ENCODE measurements at places on chromosomes 1 and 21. TPM values are rescaled to one million over a fixed set of nuclear protein-coding genes. Genes with fewer than 3 reads are reported as not detected.

GRCh38 chr1:181044449-181044966 is 10.7 kb downstream of the MR1 start:
- peak; percentile 99 for DNase-seq
- peaks cover 30% of the 10 kb centered on the region for H3K36me3 ChIP-seq
- H3K4me3 ChIP-seq: peak overlapping the region; percentile 58
- peak overlapping the region; percentile 88 for H3K27ac ChIP-seq
- no peaks in the 10 kb centered on the region for H3K27me3 ChIP-seq

- H3K4me1 ChIP-seq: peaks cover 39% of the 10 kb centered on the region
- peak overlapping the region; percentile 80 for H3K4me3 ChIP-seq
- no peak for DNase-seq
- H3K27me3 ChIP-seq: no peaks in the 10 kb centered on the region
- peak overlapping the region; percentile 89 for H3K27ac ChIP-seq
Measured at GRCh38 chr21:44872649-44873355, 688 bp downstream of the PTTG1IP start.

Gene HES3
- total RNA-seq: not detected

- H3K4me3 ChIP-seq: peak overlapping the region; percentile 25
- peaks cover 6% of the 10 kb centered on the region for H3K4me1 ChIP-seq
- H3K27ac ChIP-seq: peak overlapping the region; percentile 61
- H3K36me3 ChIP-seq: no peaks in the 10 kb centered on the region
- no peak for DNase-seq
- no peaks in the 10 kb centered on the region for H3K27me3 ChIP-seq
Measured at GRCh38 chr1:98054367-98054701, 133.5 kb upstream of the DPYD start.

DNA sequence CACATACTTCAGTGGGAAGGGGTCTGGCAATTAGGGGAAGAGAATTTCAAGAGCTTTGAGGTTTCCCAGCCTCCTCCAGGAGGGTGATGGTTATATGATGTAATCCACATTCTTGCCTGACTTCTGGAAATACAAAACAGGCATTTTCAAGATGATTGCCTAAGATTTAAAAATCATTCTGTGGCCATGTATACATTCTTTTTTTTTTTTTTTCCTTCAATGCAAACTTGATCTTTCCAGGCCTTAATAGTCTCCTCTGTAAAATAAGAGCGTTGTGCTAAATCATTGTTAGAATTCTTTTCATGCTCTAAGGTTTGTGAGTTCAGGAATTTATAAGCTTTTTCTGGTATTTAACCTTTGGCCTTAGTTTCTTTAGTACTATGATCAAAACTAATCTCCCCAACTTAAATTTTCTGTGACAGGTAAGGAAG is 192.3 kb upstream of the HMCN1 start:
- no peaks in the 10 kb centered on the region for H3K36me3 ChIP-seq
- no peak overlapping the region for H3K4me3 ChIP-seq
- H3K4me1 ChIP-seq: no peaks in the 10 kb centered on the region
- no peak overlapping the region for H3K27ac ChIP-seq
- DNase-seq: no peak

Gene KRTAP12-2
- not detected for total RNA-seq

DNA sequence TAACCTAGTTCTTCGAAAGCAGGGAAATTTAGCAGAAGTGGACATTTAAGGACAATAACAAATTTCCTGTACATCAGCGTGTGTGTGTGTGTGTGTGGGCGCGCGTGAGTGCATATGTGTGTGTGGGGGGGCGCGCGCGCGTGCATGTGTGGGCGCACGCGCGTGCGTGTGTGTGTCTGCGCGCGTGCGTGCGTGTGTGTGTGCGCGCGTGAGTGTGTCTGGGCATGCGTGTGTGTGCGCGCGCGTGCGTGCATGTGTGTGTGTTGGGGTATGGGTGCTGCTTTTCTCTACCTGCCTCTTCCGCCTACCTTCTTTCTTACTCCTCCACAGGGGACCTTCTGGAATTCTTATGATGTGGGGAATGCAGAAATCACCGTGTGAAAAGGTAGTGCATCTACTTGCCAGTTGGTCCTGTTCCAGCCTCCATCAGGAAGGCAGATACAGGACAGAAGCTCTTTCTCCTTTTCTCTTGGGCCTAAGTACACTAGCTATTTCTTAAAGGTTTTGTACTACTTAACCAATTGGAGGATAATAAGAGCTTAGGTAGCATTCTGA is 165.4 kb upstream of the KCNK2 start:
- no peak overlapping the region for H3K27ac ChIP-seq
- H3K36me3 ChIP-seq: no peaks in the 10 kb centered on the region
- no peak overlapping the region for H3K4me3 ChIP-seq
- H3K27me3 ChIP-seq: no peaks in the 10 kb centered on the region

- H3K27ac ChIP-seq: no peak overlapping the region
- no peak for DNase-seq
- H3K36me3 ChIP-seq: peaks cover 6% of the 10 kb centered on the region
- H3K4me1 ChIP-seq: peaks cover 6% of the 10 kb centered on the region
Measured at GRCh38 chr1:9717193-9718005, 65.9 kb downstream of the PIK3CD start.

DNA sequence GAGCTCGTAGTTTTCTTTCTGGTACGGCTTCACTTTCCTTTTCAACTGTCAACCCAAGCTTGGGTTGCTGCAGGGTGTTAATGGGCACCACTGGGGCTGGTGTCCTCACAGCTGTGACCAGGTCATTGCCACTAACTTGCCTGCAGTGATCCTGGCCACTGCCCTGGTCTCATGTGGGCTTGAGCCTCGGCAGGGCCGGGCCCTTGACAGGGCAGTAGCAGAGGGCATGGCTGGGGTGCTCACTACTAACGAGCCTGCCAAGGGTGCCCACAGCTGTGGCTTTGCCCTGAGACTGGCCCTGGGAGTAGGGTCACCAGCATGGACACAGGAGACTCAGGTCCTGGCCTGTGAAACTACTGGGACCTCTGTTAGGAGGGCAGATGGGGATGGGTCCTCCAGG is 31.5 kb upstream of the GNPAT start:
- DNase-seq: no peak
- no peak overlapping the region for H3K4me3 ChIP-seq
- no peaks in the 10 kb centered on the region for H3K36me3 ChIP-seq

GRCh38 chr1:25550683-25551310 is 7.4 kb downstream of the LDLRAP1 start:
- no peak overlapping the region for H3K4me3 ChIP-seq
- no peaks in the 10 kb centered on the region for H3K27me3 ChIP-seq
- peaks cover 26% of the 10 kb centered on the region for H3K4me1 ChIP-seq
- H3K27ac ChIP-seq: no peak overlapping the region

GRCh38 chr1:105483436-105483835 is 1573.0 kb upstream of the PRMT6 start:
- H3K36me3 ChIP-seq: no peaks in the 10 kb centered on the region
- no peak overlapping the region for H3K27ac ChIP-seq
- H3K4me3 ChIP-seq: no peak overlapping the region
- H3K4me1 ChIP-seq: peaks cover 6% of the 10 kb centered on the region

Gene SLC25A34
- 1.3 TPM for total RNA-seq

DNA sequence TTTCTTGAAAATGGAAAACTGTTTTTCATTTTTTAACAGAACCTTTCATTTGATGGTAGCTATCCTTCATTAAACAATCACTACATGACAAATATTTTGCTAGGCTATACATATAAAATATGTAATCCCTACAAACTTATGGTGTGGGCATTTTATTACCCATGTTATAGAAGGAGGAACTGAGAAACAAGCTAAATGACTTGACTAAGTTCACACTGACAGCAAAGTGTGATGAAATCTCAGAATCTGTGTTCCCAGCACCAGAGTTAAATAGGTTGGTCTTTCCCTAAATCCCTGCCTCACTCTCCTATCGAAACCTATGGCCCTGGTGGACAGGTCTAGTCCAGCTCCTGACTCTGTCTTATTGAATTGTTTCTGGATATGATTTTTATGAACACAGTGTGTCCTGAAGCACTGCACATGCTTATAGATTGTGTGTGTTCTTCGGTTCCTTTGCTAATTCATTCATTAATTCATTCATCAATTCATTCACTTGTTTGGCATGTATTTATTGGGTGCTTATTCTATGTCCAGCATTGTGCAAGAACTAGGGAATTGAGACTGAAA is 301.0 kb downstream of the GRIK1 start:
- H3K27me3 ChIP-seq: no peaks in the 10 kb centered on the region
- no peaks in the 10 kb centered on the region for H3K36me3 ChIP-seq
- no peak overlapping the region for H3K4me3 ChIP-seq
- DNase-seq: no peak
- H3K27ac ChIP-seq: no peak overlapping the region

Gene RPTN
- total RNA-seq: not detected

All from MCF 10A (cell line).